Left ventricle myocardium inferior (tissue), 1 donor: ENCODE measurements at places on chromosomes 11 and 22. TPM values are rescaled to one million over a fixed set of nuclear protein-coding genes. Genes with fewer than 3 reads are reported as not detected.

DNA sequence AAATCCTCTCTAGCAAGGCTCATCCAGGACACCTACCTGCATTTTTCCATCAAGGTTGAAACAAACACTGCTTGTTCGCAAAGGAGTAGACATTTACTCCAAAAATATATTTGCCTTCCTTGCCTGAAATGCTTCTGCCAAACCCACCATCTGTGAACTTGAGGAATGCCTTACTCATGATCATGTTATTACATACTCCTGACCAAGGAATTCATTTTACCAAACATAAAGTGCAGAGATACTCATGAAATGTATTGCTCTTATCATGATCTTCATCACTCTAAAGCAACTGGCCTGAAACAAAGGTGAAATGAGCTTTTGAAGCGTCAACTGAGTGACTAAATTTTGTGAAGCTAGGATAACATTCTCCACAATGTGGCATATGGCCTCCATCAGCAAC is 243.1 kb upstream of the CCDC179 start:
- H3K4me1 ChIP-seq = no peaks in the 10 kb centered on the region
- H3K4me3 ChIP-seq = no peak overlapping the region
- H3K27ac ChIP-seq = no peak overlapping the region
- H3K27me3 ChIP-seq = no peaks in the 10 kb centered on the region
- H3K36me3 ChIP-seq = no peaks in the 10 kb centered on the region

DNA sequence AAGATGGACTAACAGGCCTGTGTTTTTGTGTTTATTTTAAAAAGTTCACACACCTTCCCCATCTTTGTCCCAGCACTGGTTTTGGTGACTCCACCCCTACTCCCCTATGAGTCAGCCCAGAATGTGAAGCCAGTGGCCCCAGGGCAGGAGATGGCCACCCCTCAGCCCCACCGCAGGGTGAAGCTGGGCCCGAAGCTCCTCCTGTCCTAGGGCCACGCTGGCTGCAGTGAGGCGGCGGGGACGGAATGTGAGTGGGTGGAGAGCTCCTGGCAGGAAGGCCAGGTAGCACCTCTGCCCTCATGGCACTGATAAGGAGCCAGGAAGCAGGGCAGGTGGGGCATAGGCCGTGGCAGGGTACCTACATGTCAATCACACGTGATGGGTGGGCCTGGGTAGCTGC is 39.9 kb downstream of the SGSM3 start:
- H3K4me1 ChIP-seq = peaks cover 2% of the 10 kb centered on the region
- peaks cover 70% of the 10 kb centered on the region for H3K36me3 ChIP-seq
- DNase-seq = no peak
- H3K27me3 ChIP-seq = no peaks in the 10 kb centered on the region
- no peak overlapping the region for H3K27ac ChIP-seq
- H3K4me3 ChIP-seq = no peak overlapping the region

Gene C11orf65
- 0.36 TPM for total RNA-seq

Gene HEPN1
- not detected for total RNA-seq

GRCh38 chr22:21726650-21727049 is 8.9 kb downstream of the YPEL1 start:
- no peak overlapping the region for H3K27ac ChIP-seq
- no peaks in the 10 kb centered on the region for H3K36me3 ChIP-seq
- no peak overlapping the region for H3K4me3 ChIP-seq
- no peaks in the 10 kb centered on the region for H3K27me3 ChIP-seq

Gene PRRG4
- total RNA-seq = 0.33 TPM

DNA sequence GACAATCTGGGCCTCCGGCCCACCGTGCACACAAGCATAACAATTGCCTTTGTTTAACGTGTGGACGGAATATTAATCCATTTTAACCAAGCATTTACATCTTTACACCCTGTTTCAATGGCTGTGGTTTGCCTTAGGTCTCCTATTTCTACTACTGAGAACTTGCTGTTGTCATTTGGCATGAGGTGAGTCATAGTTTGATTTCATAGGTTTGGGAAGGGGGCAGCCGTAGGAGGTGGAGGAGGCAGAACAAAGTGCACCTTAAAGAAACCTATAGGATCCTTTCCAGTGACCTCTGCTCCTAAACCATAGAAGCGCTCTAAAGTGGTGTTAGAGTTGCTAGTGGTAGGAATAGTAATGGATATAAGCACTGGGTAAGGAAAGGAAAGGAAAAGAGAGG is 59.4 kb downstream of the ARHGAP42 start:
- H3K4me3 ChIP-seq = no peak overlapping the region
- no peak for DNase-seq
- peaks cover 14% of the 10 kb centered on the region for H3K4me1 ChIP-seq
- no peaks in the 10 kb centered on the region for H3K27me3 ChIP-seq
- peaks cover 11% of the 10 kb centered on the region for H3K36me3 ChIP-seq

GRCh38 chr11:76806608-76807205 is 23.6 kb downstream of the TSKU start:
- peaks cover 40% of the 10 kb centered on the region for H3K4me1 ChIP-seq
- no peak overlapping the region for H3K27ac ChIP-seq
- no peaks in the 10 kb centered on the region for H3K36me3 ChIP-seq
- no peaks in the 10 kb centered on the region for H3K27me3 ChIP-seq

- peaks cover 55% of the 10 kb centered on the region for H3K4me1 ChIP-seq
- H3K4me3 ChIP-seq = no peak overlapping the region
- H3K36me3 ChIP-seq = peaks cover 19% of the 10 kb centered on the region
- DNase-seq = no peak
Measured at GRCh38 chr11:20037396-20038153, 122.7 kb downstream of the DBX1 start.

DNA sequence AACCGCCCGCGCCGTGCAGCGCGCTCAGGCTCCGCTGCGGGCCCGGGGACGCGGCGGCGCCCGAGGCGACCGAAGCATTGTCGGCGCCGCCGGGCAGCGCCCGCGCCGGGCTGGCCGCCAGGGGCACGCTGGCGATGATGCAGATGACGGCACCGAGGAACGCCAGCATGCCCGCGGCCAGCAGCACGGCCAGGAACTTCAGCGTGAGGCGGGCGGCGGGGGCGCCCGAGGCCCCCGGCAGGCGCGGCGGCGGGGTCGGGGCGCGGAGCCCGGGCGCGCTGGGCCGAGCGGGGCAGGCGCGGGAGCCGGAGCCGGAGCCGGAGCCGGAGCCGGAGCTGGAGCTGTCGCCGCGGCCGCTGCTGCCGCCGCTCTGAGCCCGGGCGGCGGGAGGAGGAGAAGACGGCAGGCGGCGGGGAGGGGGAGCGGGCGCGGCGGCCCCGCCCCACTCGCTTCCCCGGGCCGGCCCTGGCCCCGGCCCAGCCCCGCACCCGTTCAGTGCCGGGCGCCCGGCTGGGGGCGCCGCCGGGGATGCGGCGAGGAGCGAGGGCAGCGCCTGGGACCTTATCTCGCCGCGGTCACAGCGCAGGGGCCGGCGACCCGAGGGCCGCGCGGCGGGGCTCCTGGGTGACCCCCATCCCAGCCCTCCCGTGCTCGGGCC is at the start of gene NPTXR:
TSS of gene NPTXR (minus strand) at position 372 of the 658 bp plus-strand sequence.
- H3K4me1 ChIP-seq = peaks cover 24% of the 10 kb centered on the region
- DNase-seq = peak; percentile 54
- peak within 1 kb of the TSS; percentile 75 for H3K4me3 ChIP-seq
- peaks cover 47% of the 10 kb centered on the region for H3K27me3 ChIP-seq

Gene ARHGAP42
- 11.1 TPM for total RNA-seq
